AG09319 (cell line): ENCODE measurements at places on chromosomes 2 and 18.

DNA sequence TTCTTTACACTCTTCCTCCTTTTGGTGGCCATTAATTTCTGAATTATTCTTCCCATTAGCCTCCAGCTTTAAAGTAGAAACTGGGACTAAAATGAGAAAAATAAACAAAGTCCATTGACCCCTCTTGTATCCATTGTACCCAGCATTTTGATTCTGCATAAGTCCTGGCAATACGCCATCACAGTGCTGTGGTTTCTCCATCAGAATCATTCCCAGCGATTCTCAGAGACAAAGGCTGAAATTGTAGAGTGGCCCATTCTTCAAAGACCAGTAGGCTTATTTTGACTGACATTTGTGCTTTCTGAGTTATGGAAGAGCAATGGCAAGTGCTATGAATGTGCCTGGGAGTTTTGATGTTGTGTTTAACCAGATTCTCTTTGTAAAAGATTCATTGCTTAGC lies 199.3 kb upstream of the GALNT5 start:
- no peak for DNase-seq

- no peak for DNase-seq
These were observed 230.7 kb downstream of the KCNH7 start for GRCh38 chr2:162607915-162608314.

- DNase-seq, result no peak
These were observed 69.9 kb downstream of the ODC1 start for GRCh38 chr2:10378189-10378588.

- DNase-seq, result no peak
These were observed 92.8 kb upstream of the MSH2 start for GRCh38 chr2:47309952-47310800.

DNA sequence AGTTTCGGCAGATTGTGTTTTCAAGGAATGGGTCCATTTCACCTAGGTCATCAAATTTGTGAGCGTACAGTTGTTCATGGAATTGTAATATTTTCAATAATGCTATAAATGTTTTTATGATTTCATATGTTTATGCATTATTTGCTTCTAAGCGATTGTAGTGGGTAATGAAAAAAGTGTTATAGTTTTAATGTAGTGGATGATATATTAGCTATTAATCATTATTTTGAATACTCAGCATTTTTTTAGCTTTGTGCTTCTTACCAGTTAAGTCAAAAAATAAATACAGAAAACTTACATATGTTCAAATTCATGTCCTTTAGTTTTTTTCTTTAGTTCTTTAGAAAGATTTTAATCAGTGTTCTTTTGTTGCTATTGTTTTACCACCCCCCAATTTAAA lies 677.0 kb downstream of the STK39 start:
- no peak for DNase-seq

DNA sequence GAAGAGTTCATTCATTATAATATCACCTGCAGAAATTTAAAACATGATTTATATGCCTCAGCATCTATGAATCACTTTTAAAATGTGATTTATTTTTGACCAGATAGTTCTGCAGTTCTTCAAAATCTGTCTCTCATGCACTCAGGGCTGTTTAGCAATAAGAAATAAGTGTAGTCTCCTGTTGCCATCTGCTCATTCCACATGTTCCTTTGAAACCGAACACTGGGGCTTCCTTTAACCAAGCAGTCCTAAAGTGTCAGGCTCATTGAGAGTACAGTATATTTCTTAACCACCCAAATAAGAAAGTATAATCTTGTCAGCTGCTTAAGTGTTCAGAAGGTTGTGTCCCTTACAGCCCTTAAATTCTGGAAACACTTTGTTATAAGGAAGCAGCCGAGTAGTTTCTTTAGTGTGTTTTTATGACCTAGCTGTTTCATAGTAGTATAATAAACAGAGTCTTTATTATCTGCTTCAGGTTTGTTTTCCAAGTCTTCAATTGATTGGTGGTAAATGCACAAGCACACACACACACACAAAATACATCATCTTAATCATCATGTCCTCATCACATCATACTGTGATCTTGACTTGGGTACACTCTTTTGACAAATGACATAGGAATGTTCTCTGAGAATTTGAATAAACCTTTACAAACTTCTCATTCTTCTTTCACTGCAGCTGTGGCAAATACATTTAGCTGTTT lies 10.4 kb downstream of the WDR7 start:
- DNase-seq, result no peak

- DNase-seq, result no peak
These were observed 41.0 kb downstream of the CROCC2 start for GRCh38 chr2:240947176-240947575.

- DNase-seq, result no peak
These were observed 138.8 kb upstream of the COPS8 start for GRCh38 chr2:236946871-236947270.

GRCh38 chr18:32360682-32361345 lies 109.9 kb downstream of the GAREM1 start:
- DNase-seq, result no peak

DNA sequence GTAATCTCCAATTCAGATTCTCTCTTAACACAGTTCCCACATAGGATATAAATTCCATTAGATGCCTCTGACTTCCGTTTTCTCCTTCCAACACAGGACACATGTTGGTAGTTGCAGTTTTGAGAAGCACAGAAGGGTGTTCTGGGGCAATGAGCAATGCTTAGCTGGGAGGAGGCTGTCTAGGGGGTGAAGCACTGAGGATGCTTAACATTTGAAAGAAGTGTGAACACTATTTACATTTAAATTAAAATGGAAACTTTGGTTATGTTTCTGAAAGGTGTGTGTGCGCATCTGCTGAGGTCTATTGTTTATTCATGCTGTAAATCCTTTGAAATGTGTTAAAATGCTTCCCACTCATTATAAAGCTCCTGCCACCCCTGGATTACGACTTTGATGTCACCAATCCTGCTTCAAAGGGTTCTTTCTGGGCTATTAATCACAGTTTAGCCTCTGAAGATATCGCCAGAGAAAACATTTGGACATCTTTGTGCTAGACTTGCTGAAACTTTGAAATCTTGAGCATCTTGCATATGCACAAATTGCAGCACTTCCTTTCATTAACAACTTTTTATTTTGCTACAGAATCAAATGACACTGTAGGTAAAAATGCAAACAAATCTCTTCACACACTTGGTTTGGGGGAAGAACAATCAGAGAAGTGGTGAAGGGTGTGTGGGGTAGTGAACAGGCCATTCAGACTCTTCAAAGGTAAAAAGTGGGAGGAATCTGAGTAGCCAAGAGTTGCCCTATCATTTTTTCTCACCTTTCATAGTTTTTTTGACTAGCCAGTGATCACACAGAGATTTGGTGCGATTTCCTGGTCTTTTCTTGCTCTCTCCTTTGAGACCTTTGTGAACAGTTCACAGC lies 258.4 kb downstream of the MYO3B start:
- no peak for DNase-seq

GRCh38 chr2:187358531-187358930 lies 89.5 kb downstream of the CALCRL start:
- no peak for DNase-seq

DNA sequence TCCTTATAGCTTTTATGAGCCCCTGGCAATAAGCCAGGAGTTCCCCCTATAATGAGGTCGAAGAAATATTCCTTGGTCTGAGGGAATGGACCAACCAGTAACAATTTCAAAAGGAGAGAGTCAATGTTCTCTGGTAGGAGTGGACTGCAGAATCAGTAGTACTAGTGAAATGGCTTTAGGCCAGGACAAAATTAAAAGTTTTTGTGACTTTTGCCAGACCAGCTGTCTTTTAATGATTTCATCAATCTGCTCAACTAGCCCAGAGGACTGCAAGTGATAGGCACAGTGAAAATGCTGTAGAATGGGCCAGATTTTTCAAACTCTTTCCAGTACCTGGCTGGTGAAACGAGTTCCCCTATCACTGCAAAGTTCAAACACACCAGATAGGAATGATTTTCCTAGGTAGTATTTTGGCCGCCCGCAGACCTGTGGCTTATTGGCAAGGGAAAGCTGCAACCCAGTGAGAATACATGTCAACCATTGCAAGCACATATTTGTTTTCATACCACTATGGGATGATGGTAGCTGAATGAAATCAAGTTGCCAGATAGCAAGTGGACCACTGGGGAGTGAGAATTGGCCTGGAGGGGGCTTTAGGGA lies 45.5 kb downstream of the CERS6 start:
- no peak for DNase-seq

- DNase-seq, result no peak
These were observed 34.2 kb upstream of the NR4A2 start for GRCh38 chr2:156366753-156367152.

- no peak for DNase-seq
These were observed 47.8 kb upstream of the NABP1 start for GRCh38 chr2:191629976-191630712.

- DNase-seq, result no peak
These were observed 76.0 kb upstream of the STK17B start for GRCh38 chr2:196247114-196247975.

DNA sequence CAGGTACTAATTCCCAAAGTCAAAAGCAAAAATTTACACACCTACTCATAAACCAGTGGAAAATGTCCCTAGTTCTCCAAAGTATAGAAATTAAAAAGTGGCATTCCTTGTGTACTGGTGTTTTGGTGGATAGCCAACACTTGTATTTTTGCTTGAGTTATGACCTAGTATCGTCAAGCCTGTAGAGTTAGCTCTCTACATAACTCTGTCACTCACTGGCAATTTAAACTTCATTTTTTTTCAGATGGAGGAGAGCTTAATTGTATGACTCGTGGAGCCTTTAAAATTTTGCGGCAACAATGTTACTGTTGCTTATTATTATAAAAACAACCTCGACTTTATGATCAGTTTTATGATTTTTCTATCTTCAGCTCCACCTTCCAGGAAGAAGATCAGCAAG lies 58.7 kb downstream of the ITGB6 start:
- no peak for DNase-seq

- no peak for DNase-seq
These were observed 4.6 kb upstream of the CIB4 start for GRCh38 chr2:26645762-26646161.

DNA sequence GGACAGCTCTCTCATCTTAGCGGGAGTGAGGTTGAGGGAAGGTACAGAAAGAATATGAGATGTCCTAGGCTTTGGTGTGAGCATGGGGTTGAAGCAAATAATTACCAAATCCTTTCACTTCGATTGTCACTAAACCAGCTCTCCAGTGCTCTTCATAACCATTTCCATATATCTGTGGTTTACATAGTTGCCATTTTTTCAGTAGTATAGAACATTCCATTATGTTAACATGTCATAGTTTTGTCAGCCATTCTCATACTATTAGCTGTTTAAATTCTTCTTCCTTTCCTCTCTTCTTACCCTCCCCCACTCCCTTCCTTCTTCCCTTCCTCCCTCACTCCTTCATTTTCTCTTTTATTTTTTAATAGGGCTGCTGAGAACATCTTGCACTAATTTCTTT lies 205.9 kb downstream of the BABAM2 start:
- DNase-seq, result no peak

GRCh38 chr2:75053484-75054112 lies 95.2 kb downstream of the POLE4 start:
- no peak for DNase-seq

GRCh38 chr2:212337036-212337435 lies 201.6 kb downstream of the ERBB4 start:
- DNase-seq, result no peak

GRCh38 chr2:105409717-105410116 lies 10.9 kb upstream of the FHL2 start:
- peak; percentile 87 for DNase-seq

GRCh38 chr2:164739966-164740365 lies 101.7 kb downstream of the COBLL1 start:
- DNase-seq, result no peak

DNA sequence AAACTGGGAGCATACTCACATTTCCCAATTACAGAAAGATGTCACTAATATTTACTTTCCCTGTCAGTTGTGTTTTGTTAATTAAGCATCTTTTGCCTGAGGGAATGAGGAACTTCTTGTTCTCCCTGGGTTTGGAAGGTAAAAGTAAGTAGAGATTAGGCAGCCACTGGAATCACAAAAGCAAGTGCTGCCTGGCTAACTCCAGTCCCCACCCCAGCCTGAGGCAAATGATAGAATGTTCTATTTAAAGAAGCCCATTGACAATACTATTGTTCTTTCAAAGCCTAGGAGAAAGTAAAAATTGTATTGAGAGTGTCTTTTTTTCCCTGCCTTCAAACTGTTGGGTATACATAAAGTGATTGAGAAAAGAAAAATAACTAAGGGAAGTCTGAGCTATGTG lies 93.8 kb downstream of the MBD2 start:
- no peak for DNase-seq

GRCh38 chr2:94995553-94996304 lies 29.8 kb upstream of the MAL start:
- DNase-seq, result no peak

DNA sequence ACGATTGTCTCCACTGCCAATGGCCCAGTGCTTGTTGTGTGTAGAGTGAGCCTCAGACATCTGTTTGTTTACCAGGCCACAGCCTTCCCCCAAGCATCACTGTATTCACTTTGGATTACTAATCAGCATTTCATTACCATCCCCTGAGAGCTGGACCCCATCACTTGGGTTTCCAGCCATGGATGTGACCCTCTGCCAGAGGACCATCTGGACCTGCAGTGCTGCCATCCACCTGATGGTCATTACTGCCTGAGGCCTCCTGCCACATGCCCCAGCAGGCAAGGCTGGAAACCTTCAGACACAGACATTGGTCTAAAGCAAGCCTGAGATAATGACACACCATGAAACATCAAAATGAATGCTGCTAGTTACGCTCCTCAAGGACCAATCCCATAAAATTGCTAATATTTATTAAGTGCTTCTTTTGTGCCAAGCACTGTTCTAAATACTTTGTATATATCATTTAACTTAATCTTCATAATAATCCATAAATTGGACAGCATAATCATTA lies 2096.3 kb upstream of the CELF4 start:
- no peak for DNase-seq

DNA sequence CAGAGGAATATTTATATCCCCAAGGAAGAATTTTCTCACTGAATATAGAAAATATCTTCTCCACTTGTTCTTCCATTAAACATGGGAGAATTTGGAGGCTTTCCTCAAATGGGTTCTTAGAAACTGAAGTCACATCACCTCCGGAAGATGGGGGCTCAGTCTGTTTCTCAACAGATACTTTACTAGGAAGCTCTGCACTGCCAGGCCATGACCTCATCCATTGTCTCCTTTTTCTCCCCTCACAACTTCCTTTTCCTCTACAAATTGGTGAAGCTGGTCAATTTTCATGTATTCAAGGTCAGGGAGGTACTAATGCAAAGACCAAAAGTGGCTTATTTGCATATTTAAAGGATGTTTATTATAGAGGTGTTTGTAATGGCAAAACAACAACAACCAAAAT lies 173.1 kb downstream of the RNF152 start:
- DNase-seq, result no peak

- DNase-seq, result no peak
These were observed 682.7 kb upstream of the RAB6C start for GRCh38 chr2:129296806-129297205.

DNA sequence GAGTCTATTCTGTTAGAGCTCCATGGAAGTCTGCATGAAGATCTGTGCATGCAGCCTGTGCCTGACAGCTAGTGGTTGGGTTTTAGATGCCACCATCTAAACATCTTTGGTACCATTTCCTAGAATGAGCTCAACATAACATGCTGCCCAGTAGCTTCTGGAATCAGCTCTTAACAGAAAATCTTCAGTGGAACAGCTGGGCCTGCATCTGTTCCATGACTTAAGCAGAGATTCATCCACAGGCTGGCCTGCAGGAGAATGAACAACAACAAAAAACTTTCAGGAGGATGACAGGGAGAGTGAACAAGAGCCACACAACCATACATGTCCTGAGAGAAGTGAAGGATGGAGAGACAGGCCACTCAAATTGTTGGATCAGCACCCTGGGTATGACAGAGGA lies 316.6 kb downstream of the RDH14 start:
- no peak for DNase-seq
